ENCODE measurements at places on chromosomes 2 and 18.

GRCh38 chr2:18891600-18892345 is 302.4 kb upstream of the NT5C1B start:
- no peak for DNase-seq

DNA sequence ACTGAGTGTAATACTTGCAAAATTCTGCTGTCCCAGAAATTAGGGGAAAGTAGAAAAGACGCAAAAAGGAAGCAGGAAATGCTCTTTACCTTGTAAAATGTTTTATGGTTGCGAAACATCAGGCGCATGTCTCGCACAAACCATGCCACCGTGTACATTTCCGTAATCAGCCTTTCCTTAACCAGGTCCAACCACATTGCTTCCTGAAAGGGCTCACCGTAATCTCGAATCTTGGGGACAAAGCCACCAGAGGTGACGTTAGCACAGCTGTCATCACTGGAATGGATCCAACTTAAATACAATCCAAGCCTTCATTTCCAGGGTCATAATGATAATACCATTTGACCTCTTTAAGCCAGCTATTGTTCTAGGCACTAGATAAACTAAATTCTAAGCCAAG is 49.3 kb downstream of the SP110 start:
- DNase-seq: no peak

DNA sequence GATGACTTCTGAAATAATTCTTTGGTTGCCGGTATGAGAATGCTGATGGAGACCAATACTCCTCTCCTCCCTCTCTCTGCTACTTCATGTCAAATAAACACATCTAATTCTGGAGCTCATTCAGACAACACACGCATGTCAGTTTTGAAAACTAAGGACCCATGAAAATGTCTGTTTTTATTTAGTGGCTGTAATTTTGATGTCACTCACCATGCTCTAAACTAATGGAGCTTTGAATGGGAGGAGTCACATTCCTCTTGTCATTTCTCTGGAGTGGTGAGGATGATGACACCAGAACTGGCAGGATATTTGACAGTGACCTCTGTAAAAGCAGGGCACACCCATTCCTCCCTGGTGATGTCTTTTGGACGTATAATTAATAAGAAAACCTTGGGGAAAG is 163.0 kb downstream of the PHLPP1 start:
- no peak for DNase-seq

- no peak for DNase-seq
Observed at GRCh38 chr2:19876751-19877150, 25.0 kb downstream of the TTC32 start.

GRCh38 chr2:50388324-50388723 is 643.6 kb downstream of the NRXN1 start:
- no peak for DNase-seq

GRCh38 chr2:240571314-240571973 is 3.2 kb downstream of the RNPEPL1 start:
- no peak for DNase-seq

DNA sequence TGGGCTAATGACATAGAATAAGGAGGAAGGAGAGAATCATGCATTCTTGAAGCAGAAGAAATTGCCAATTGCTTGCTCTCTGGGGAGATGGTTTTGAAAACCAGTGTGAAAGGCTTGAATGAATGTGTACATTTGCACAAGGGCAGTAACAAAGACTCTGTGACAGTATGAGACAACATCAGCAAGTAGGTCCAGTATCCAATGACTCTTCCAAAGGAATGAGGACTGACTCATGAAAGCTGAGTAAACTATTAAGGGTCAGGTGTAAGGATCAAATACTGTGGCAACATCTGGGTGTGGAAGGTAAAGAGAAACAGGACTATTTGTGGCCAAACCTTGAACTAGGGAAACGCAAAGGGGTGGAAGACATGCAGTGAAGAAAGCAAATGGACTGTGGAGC is 886.0 kb upstream of the CHAC2 start:
- no peak for DNase-seq

DNA sequence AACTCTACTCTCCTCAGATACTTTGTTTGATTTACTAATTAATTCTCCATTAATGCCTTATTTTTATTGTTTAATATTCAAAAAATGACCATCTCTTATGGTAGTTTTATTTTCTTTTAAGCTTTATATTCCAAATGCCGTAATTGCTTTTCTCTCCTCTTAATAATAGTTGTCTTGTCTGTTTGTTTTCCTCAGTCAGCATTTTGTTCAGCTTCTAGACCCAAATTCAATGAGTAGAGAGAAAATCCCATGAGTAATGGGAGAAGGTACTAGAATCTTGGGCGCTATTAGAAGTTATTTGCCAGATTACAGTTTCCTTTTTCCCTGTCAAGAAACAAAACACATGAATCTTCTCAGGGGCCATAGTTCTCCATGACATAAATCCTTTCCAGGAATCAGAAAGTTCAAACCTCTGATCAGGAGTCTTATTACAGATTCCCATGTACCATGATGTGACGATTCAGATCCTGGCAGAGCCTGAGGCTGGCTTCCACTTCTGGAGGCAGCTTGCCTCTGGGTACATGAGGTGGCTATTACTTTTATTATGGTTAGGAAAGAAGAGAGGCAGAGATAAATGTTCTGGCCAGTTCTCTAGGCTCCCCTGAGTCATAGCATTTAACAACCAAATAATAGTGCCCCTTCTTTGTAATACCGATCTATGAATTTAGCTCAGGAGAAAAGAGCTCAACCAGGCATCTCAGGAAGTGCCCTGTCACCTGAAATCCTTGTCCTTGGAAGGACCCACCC is 485.1 kb upstream of the SETBP1 start:
- DNase-seq: no peak

- no peak for DNase-seq
Observed at GRCh38 chr2:112075490-112076260, 20.6 kb downstream of the TMEM87B start.

Measured in hematopoietic multipotent progenitor cell treated with erythropoietin and hydrocortisone succinate and interleukin-3 and kit ligand, for 15 days (in vitro differentiated cells).